Transverse colon (tissue), 4 donors: ENCODE measurements at places on chromosomes 16 and 17. TPM values are rescaled to one million over a fixed set of nuclear protein-coding genes. Genes with fewer than 3 reads are reported as not detected.

DNA sequence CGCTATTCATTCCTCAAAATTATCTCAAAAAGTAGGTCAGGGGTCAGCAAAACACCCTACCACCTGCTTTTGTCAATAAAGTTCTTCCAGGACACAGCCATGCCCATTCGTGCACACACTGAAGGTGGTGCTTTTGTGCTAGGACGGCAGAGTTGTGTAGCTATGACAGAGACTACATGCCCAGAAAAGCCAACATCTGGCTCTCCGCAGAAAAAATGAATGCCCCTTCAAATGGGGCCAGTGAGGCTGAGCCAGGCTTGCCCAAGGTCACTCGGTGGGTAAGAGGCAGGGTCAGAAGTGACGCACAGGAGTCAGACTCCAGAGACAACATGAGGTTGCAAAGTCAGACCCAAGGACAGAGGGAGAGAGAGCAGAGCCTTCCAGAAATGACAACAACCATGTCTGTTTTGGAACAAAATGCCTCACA lies 200.1 kb downstream of the XYLT1 start:
- peak; percentile 50 for DNase-seq

LDHD gene
- 135 TPM for total RNA-seq

- no peak for DNase-seq
Measured at GRCh38 chr17:58970609-58971450, 135.8 kb downstream of the TRIM37 start.

GRCh38 chr16:9092978-9093344 lies 1.5 kb downstream of the HAPSTR1 start:
- DNase-seq: peak; percentile 42

KRTAP2-2 gene
- total RNA-seq: not detected
